Activated CD4-positive, alpha-beta memory T cell treated with anti-CD3 and anti-CD28 coated beads, Interleukin-2, amount 10 ng/mL, durations not matched to agents 7 days and 5 days (primary cell): ENCODE measurements at places on chromosomes 1 and 21. TPM values are rescaled to one million over a fixed set of nuclear protein-coding genes. Genes with fewer than 3 reads are reported as not detected.

DNA sequence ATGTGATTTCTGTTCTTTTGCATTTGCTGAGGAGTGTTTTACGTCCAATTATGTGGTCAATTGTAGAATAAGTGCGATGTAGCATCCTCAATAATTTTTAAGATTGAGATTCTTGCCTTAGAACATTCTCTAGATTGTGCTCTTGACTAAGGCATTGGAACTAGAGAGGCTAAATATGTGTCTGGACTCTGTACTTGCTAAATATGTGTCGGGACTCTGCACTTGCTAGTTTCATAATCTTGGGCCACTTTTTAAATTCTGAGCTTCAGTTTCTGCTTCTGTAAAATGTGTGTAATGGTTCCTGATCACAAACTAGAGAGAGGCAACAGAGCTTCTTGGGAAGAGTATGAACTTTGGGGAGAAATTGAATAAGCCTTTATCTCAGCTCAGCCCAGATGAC lies 21.6 kb downstream of the HLX start:
- no peak for DNase-seq

DNA sequence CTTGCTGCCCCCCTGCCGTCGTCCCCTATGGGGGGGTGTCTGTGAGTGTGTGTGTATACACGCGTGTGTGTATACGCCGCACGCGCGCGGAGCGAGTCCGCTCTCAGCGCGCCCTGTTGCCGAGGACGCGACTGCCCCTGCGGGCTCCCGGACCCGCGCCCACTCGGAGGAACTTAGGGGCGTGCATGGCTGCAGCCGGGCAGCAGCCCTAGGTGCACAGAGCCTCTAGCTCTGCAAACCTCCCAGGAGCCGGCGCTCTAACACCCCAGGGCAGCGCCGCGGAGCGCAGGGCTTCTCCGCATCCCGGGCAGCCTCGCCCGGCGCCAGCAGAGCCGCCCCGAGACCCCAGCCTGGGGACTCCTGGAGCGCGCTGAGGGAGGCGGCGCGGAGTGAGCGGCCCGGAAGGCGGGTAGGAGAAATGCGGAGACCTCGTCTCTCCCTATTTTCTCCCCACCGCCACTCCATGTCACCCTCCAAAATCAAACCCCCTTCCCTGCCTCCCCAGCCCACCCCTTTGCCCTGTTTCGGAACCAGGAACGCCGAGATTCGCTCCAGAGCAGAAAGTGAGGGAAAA lies 574 bp downstream of the ITPKB start:
- peak; percentile 53 for DNase-seq

DNA sequence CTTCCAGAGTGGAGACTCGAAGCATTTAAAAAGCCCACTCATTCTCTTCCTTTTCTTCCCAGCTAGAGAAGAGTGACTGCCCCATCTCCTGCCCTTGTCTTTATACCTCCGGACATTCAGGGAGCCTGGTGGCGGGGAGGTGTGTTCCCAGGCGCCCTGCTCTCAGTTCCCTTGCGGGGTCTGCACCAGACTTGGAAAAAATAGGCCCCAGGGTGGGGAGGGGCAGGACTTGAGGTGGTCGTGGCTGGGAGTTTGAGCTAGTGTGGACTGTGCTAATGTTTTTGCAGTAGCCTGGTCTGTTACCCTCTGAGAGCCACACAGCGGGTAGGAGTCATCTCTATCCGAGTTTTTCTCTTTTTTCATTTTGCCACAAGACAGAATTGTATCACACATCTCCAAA lies 139.1 kb downstream of the PEX14 start:
- DNase-seq = no peak

GRCh38 chr1:153030895-153031294 lies at the start of gene SPRR1B:
SPRR1B (plus strand) TSS chr1:153031203; CDS start chr1:153032346, 1,143 bp downstream.
- no peak for DNase-seq

DNA sequence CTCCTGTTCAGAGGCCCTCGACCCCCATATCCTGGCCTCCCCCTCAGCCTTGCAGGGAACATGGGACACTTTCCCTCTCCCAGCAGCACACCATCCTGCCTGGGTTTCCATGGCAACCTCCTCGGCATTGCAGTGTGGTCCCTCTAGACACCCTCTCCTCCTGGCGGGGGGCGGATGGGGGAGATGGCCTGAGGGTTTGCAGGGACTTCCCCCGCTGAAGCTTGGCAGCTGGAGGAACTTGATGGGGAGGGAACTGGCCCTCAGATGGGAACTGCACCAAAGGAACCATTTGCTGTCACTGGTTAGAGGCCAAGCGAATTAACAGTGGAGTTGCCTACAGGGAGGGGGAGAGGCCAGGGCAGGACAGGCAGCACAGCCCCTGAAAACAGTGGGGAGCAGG lies 28.7 kb downstream of the RIMS3 start:
- no peak for DNase-seq

TRIM46 gene
- 18.3 TPM for total RNA-seq

DNA sequence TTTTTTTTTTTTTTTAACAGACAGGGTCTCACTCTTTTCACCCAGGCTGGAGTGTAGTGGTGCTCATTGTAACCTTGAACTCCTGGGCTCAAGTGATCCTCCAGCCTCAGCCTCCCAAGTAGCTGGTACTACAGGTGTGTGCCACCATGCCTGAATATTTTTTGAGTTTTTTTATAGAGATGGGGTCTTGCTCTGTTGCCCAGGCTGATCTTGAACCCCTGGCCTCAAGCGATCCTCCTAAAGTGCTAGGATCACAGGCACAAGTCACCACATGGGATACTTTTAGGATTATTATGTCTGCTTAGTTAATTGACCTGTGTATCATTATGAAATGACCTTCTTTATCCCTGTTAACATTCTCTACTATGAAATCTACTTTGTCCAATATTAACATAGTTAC lies 38.0 kb downstream of the RASSF5 start:
- no peak for DNase-seq

DNA sequence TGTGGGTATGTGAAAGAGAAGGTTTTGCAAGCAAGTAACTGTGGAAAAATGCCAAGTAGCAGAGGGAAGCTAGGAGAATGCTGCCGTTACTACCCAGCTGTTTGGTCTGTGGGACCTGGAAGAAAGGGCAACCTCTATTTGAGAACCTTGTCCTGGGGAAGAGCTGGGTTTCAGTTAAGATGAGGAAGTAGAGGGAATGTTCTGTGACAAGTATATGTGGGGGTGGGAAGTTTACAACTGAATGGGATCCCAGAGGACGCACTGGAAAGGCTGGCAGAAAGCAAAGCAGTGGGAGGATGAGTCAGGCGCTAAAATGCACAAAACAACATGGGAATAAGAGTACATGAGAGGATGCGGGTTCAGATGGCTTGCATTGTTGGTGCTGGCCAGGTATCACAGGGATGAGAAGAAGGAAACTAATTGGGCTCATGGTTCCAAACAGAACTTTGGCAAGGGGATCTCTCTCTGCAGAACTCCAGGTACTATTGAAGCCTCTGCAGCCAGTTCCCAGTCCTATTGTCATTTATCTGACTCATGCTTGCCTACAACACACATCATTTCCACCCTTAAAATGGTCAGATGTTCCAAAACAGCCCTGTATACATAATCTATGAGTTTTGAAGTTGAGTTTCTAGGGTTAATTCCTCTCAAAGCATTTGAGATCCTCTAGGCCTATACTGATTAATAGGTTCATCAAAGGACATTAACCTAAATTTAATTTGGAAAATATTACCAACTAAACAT lies 88.5 kb upstream of the VAV3 start:
- no peak for DNase-seq

DNA sequence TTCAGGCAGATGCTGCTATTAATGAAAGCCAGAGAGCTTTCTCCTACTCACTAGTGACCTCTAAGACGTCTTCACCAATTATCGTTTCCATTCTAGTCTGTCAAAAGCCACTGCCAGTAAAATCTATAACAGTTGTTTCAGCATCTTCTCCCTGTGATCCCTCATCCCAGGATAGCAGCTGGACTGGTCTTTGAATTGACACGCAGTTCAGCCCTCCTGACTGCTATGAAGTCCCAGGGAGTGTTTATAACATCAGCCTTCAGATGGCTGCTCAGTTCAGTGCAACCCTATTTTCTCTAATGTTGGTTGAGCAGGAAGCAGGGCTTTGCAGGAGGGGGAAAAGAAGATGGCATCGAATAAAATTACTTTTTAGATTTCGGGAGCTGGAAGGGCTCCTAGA lies 23.6 kb upstream of the MARK1 start:
- DNase-seq = no peak

DNA sequence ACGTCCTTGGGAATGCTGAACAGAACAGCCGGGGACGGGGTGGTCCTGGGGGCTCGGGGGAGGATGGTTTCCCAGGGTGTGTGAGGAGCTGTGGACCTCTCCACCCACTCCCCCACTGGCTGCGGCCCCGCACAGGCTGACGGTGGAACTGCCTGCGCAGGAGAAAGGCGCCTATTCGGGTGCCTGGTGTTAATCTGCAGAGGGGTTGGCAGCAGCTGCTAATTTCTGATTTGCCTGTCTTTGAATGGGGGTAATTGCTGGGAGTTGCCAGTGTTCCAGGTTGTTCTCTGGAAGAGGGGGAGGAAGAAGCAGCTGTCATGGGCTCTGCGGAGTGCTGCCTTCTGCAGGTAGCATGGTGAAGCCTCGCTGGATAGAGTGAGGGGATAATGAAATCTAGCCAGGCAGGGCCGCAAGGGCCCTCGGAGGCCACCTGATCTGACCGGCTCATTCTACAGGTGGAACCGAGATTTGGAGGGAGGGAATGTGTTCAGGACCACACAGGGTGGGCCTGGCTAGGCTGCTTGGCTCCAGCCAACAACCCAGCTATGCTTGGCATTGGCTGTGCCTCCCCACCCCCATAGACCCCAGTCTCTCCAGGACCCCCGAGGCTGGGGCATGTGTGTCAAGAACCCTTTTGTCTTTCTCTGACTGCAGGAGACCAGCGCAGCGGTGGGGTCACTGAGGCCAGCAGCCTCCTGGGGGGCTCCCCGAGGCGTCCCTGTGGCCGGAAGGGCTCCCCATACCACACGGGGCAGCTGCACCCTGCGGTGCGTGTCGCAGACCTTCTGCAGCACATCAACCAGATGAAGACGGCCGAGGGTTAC lies 67.1 kb downstream of the PTPRU start:
- DNase-seq = no peak

CLEC20A gene
- total RNA-seq = not detected
